NB4 (cell line): ENCODE measurements at places on chromosomes 16 and 17.
A peak's percentile ranks its signal among the peaks of the same experiment; 100 is the strongest.

DNA sequence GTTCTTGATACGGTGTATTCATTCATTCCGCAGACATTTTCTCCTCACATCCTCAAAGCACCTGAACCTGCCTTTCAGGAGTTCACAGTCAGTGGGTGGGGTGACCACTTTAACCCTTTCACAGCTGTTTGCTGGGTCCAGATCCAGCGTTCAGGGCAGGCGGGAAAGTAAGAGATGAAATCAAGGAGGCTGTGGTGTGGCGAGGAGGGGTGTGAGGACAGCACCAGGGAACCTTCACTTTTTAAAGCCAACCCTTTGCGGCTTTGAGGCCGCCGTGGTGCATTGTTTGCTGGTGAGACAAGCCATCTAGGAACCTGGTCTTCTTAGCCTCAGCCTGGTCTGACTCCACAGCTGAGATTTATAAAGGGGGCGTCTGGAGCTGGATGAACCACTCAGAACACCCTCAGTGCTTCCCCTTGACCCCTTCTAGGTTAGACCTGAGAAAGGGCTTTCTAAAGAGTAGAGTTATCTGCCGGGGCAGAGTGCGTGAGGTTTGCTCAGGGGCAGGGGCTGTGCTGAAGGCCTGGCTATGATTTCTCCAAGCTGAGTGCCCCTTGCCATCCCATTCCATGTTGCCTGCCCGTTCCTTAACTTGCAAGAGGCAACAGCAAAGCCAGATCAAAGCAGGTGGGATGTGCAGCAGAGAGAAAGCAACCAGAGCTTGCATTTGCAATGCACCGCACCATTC is 933 bp downstream of the CCR7 start:
- no peak for DNase-seq

- DNase-seq: no peak
These were observed 79.6 kb upstream of the ATP2A3 start for GRCh38 chr17:4043862-4044261.

DNA sequence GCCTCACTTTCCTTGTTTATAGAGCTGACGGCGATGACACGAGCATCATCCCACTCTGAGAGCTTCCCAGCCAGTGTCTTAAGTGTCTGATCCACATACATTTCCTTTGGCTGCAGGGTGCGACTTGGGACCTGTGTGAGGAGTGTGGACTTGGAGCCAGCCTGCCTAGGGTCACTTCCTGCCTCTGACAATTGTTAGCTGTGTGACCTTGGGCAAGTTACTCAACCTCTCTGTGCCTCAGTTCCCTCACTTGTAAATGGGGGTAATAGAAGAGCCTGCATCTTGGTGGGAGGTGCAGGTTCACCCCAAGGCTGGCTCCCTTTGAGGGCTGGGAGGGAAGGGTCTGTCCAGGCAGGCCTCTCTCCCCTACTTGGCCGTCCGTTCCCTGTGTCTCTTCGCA is 27.4 kb upstream of the GSE1 start:
- no peak for DNase-seq

GRCh38 chr17:17824119-17824782 is 12.5 kb downstream of the SREBF1 start:
- no peak for DNase-seq

DNA sequence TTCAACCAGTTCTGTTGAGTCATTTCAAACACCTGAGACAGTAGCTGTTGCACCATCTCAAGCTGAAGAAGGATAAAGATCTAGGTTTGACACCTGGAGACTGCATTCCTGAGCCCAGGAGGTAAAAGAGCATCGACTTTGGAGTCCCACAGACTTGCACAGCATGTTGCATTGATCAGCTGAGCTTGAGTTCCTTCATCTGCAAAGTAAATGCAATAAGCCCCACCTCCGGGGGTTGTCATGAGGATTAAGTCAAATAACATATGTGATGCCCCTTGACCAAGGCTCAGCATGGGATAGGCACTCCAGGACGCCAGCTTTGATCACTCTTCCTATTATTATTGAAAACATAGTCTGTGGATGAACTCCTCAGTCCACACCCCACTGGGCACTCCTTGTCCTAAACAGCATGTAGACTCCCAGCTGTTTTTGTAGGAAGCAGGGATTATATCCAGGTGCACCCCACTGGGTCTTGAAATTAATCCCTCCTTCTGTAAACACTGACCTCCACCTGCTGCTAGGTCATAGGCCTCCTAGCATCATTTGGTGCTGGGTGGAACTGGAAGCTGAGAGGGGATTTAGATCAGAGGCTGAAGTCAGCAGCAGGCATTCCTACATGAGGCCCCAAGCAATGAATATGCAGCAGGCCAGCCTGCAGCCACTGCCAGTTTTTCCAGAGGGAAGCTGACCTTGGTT is 259.0 kb downstream of the HS3ST4 start:
- DNase-seq: no peak

DNA sequence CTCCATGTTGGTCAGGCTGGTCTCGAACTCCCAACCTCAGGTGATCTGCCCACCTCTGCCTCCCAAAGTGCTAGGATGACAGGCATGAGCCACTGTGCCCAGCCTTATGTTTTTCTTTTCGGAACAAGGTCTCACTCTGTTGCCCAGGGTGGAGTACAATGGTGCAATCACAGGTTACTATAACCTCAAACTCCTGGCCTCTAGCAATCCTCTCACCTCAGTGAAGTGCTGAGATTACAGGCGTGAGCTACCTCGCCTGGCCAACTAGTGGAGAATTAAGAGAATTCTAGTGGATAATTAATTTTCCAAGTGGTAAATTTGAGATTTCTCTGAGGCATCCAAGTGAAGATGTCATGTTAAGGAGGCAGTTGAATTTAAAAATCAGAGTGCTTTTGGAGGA is 2.9 kb upstream of the FBXO47 start:
- no peak for DNase-seq

DNA sequence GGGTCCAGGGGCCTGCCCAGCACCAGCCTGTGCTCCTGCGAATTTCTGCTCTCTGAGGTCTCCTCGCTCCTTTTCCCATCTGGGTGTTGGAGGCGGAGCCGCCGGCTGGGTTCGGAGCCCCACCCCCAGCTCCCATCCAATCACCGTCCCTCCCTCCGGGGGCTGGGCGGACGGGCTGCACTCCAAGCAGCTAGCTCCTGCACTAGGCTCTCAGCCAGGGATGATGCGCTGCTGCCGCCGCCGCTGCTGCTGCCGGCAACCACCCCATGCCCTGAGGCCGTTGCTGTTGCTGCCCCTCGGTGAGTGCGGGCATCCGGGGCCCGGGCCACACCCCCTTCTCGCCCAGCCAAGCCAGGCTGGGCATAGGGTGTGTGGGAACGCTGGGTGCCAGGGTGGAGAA is at the start of gene NRN1L:
TSS of gene NRN1L (plus strand) at position 202 of the 400 bp plus-strand sequence. CDS start at position 221, 19 bp downstream.
- DNase-seq: no peak

GRCh38 chr17:1992541-1992940 is 32.6 kb downstream of the RTN4RL1 start:
- DNase-seq: no peak

DNA sequence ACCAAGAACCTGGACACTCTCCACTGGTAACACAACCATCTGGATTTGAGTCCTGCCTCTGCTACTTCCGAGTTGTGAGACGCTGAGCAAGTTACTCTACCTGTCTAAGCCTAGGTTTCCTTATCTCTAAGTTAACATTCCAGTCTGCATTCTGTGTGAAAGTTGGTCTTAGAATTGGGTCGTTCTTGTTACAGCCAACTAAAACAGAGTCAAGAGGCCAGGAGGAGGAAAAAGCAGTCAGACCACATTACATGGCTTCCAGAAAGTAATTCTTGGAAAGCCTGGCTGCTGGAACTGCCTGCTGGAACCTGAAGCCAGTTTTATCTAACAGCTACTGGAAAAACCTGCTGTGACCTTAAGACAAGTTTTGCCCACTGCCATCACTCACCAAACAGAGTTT is 38.4 kb upstream of the XYLT1 start:
- no peak for DNase-seq

DNA sequence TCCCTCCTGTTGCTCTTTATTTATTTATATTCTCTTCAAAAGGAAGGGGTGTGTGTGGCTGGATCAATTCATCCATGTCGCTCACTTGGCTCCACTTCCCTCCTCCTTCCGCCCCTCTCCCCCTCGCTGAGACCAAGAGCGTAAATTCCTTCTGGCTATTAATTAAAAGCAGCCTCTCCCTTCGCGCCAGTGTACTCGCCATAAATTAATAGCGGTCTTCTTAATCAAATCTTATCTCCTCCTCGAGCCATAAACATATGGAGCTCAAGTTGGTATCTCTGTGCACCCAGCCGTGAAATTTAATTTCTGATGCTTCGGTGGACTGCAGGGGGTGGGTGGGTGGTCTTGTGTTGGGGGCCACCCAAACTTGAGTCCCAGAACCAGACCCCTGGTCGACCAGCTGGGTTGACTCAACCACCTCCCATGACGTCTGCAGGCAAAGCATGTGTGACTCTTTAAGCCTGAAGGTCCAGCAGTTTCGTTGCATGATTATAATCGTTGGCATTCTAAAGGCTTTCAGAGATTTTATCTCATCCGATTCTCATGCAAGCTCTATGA is 57.9 kb downstream of the SDK2 start:
- no peak for DNase-seq

DNA sequence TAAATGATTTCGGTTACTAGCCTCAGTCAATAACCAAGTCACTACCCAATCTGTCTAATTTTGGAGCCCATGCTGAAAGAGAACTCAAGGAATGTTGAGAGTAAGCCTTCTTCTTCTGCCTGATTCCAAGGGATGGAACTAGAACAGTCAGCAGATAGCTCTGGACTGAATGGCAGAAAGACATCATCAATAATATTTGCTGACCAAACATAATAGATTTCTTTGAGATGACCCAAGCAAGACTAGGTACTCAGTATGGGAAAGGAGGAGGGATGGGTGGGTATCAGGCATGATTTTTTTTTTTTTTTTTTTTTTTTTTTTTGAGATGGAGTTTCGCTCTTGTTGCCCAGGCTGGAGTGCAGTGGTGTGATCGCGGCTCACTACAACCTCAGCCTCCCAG is 330.1 kb downstream of the CNTNAP4 start:
- DNase-seq: no peak

DNA sequence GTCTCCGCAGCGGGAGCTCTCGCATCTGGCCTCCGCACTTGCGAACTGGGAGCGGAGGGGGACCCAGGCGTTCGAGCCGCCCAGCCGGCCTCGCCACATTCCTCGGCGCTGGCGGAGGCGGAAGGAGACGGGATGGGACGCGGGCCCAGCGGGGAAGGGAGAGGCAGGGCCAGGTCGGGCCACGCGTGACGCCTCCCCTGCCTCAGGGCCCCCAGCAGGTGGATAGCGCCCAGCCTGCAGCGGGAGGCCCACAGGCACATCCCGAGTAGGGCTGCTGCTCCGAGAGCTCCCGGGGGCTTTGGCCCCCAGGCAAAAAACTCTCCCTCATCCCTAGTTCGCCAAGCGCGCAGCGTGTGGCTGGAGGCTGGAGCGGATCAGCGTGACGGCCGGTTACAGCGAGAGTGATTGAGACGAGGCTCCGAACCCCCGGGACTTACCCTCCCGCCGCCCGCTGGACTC is 800 bp downstream of the PLEKHH3 start:
- DNase-seq: no peak

DNA sequence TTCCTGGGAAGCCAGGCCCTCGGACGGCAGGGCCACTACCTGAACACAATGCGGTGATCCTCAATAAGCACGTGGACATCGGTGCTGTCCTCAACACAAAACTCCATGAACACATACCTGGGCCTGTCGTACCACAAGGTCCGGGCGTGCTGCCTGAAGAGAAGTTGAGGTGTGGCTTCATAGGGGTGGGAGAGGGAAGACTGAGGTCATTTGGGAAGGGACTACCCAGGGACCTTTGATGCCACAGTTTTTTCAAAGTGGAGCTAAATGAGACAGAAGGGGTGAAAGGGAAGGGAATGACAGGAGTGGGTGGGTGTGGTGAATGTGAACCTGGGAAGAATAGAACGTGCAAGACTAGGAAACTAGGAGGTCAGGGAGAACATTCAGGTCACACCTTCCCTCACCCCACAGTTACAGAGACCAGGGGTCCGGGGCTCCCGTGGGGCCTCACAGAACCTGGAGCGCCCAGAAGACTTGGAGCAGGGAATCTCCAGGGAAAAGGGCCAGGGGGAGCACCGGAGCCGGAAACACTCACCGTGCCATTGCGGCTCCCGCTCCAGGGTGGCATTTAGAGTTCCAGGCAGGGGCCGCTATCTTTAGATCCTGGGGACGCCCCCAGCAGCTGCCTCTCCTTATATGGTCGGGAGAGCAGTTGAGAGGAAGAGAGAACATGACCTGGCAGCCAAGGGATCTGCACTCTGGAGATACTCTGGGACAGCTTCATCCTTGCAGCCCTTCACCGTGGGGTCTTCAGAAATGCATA is at the start of gene PTGES3L:
TSS of gene PTGES3L (minus strand) at position 570 of the 763 bp plus-strand sequence. CDS start at position 543, 27 bp downstream.
- peak; percentile 60 for DNase-seq

DNA sequence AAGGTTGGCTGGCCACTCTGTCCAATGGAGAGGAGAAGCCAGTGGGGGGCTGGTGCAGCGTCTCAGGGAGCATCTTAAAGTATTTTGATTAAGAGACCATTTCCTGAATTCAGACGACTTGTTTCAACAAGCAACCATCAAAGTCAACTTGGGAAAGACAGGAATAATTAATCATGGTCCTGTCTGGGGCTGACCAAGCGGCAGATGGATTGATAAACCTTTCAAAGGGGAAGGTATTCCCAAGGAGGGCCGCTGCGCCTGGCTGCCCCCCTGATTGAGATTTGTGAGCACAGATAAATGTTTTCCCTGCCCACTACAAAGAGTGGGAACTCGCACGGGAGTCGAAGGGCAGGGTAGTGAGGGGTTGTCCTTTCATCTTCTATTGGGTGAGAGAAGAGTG is 47.5 kb downstream of the HNF1B start:
- no peak for DNase-seq

DNA sequence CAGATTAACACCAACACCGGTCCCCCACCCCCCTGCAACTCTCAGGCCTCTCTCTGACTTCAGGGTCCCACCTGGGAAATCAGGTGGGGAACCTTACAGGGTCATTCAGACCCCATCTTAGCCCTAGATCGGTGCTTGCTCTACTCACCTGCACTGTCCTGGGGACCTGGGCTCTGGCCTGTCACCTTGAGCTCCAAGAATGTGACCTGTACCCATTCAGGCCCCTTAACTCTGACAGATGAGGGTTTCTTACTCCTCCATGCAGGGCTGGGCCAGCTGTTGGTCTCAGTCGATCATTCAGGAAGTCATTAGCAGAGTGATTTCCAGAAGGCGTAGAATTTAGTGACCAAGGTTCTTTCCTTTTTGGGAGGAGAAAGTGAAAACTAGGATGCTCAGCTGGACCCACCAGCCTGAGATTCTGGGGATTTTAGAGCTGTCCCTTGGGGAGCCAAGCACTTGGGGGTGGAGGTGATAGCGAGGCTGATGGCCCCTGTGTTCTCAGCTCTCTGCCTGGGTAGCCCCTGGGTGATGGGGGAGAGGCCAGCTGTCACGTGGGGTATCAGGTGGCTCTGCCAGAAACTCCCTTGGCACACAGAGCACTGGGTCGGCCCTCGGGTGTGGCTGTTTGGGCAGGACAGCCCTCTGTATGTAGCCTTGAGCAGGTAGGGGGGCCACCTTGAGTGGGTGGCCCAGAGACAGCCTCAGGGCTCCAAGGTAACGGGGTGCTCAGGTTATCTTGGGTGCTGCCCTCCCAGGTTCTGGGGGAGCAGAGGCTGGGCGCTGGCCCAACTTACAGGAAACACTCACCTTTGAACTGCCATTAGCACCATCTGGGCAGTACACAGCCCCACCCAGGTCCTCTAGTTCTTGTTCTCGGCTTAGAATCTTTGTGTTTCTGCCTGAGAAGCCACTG is 724 bp downstream of the MVP start:
- DNase-seq: no peak
